ENCODE measurements at places on chromosomes 11 and 22. TPM values are rescaled to one million over a fixed set of nuclear protein-coding genes. Genes with fewer than 3 reads are reported as not detected.

The OR5A2 gene
- not detected for total RNA-seq

The GRM5 gene
- total RNA-seq, result not detected

The ANO1 gene
- total RNA-seq, result not detected

The NRIP3 gene
- total RNA-seq, result 11.5 TPM

The DMC1 gene
- total RNA-seq, result 1.4 TPM

The TMEM138 gene
- total RNA-seq, result 40.5 TPM

The FGF3 gene
- total RNA-seq, result not detected

The ROBO4 gene
- total RNA-seq, result 0.31 TPM

The CYB561A3 gene
- total RNA-seq, result 46.4 TPM

Measured in mononuclear cell (primary cell).